ENCODE measurements at places on chromosomes 1 and 21. TPM values are rescaled to one million over a fixed set of nuclear protein-coding genes. Genes with fewer than 3 reads are reported as not detected.

CBR3 gene
- polyA plus RNA-seq = 2.7 TPM

TSPAN1 gene
- polyA plus RNA-seq = 0.65 TPM

THEM5 gene
- not detected for polyA plus RNA-seq

EPHB2 gene
- polyA plus RNA-seq = 0.11 TPM

AZIN2 gene
- 1.4 TPM for polyA plus RNA-seq

DNA sequence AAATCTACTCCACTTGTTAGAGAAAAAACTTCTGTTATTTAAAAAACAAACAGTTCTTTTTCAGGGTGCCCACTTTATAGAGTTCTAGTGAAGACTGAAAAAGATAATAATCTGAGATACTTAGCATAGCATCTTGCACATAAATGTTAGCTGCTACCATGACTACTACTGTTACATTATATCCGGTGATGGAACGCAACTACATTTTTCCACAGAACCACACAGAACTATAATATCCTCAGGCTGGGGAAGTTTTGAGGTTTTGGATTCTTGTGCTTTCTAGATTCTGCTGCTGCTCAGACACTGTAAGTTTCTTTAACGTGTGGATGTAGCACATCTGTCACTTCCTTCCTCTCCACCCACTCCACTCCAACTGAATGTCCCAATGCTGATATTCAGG, 110.3 kb downstream of the PTPN14 start:
- no peaks in the 10 kb centered on the region for H3K27me3 ChIP-seq
- peaks cover 30% of the 10 kb centered on the region for H3K4me1 ChIP-seq
- H3K27ac ChIP-seq = no peak overlapping the region
- DNase-seq = no peak
- H3K4me3 ChIP-seq = no peak overlapping the region

DNA sequence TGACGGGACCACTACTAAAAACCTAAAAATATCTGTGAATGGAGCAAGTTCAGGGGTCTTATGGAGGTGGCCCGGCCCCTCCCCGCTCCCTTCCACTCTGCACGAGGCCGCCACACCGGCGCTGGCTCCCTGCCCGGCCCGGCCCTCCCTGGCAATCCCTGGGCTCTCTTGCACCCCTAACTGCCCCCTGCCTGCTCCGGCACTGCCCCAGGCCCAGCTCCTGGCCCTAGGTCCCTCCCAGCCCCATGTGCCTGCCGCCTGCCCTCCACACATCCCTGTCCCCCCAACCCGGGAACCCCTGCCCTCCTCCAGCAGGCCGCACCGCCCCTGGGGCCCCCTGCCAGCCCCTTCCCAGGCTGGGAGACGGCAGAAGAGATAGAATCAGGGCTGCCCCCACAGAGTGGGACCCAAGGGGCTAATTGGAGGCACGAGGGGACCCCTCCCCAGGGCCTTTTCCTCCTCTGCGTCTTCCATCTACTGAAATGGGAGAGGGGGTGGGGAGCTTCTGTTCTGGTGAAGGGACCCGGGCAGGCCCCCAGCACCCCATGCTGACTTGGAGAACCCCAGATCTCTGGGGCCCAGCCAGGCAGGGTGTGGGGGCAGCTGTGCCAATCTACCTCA, 9.3 kb upstream of the CTRC start:
- H3K27ac ChIP-seq = no peak overlapping the region
- H3K36me3 ChIP-seq = peaks cover 32% of the 10 kb centered on the region
- no peak overlapping the region for H3K4me3 ChIP-seq
- DNase-seq = no peak
- H3K4me1 ChIP-seq = peaks cover 33% of the 10 kb centered on the region
- H3K27me3 ChIP-seq = no peaks in the 10 kb centered on the region

DNA sequence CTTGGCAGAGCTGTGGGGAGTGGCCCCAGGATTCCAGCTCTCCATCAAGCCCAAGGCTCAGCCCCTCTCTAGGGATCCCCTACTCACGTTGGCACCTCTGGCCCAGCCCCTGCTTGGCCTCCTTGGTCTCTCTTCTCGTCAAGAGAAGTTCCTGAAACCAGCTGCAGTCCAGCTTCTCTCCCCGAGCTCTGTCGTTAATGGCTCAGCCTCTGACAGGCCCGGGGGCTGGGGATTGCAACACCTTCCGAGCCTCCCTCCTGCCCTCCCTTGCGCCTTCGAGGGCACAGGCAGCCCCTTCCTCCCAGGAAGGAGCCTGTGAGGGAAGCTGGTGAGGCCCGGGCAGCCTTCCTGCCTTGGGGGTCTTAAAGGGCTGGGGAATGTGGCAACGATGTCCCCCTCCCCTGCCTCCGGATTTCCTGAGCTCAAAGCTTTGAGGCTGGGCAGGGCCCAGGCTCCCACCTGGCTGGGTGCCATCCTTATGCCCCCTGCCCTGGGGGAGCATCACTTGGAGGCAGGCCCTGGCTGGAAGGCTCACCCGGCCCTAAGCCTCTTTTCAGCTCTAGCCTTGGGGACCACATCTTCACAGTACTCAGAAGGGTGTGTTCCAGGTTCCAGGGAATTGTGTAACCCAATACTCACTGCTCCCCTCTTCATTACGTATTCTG, at the start of gene CSF3R:
CSF3R (minus strand) TSS at position 190 of the 665 bp plus-strand sequence. CDS start 3,417 bp downstream, outside the sequence.
- no peaks in the 10 kb centered on the region for H3K27me3 ChIP-seq
- no peak for DNase-seq
- no peak within 1 kb of the TSS for H3K4me3 ChIP-seq
- peaks cover 6% of the 10 kb centered on the region for H3K4me1 ChIP-seq
- H3K27ac ChIP-seq = peak within 1 kb of the TSS; percentile 86
- no peaks in the 10 kb centered on the region for H3K36me3 ChIP-seq

DNA sequence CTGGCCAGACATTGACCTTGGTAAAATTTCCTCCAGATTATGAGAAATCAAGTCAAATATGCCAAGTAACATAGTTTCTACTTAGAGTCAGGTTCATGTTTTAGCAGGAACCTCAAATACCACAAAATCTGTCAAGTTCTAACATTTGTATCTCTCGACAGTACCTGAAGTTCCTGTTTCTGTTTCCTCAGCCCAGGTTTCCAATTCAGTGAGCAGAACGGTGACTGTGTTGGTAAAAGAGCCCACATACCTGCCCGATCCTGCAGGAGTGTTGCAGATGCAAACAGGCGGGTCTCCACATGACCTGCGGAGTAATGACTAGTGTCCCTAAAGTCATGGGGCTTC, 57.9 kb upstream of the LGALS8 start:
- H3K36me3 ChIP-seq = no peaks in the 10 kb centered on the region
- no peak for DNase-seq
- no peak overlapping the region for H3K27ac ChIP-seq
- H3K4me1 ChIP-seq = no peaks in the 10 kb centered on the region
- H3K27me3 ChIP-seq = no peaks in the 10 kb centered on the region
- H3K4me3 ChIP-seq = no peak overlapping the region

DNA sequence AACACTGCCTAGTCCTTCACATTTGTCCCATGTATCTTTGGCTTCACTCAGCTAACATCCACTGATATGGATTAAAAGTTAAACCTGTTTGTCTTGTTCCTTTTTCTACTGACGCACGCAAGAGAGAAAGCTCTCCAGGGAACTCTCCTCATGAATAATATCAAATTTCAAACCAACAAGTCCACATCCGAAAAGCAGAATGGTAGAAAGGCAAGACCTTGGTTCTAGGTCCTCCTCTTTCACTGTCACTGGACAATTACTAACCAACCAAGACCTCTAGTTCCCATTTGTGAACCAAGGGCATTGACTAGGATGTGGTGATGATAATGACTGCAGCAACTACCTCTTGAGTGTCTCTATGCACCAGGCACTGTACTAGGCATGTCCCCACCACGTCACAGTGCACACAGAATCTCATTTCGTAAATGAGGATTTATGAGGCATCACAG, 8.4 kb downstream of the PLPP3 start:
- no peaks in the 10 kb centered on the region for H3K27me3 ChIP-seq
- H3K4me3 ChIP-seq = no peak overlapping the region
- DNase-seq = no peak
- H3K27ac ChIP-seq = peak overlapping the region; percentile 56
- H3K36me3 ChIP-seq = no peaks in the 10 kb centered on the region

Measured in heart left ventricle (tissue), 16 donors.